HTR-8/SVneo (cell line): ENCODE measurements at places on chromosomes 6 and 20.

GRCh38 chr6:163302747-163303146 lies 111.8 kb upstream of the QKI start:
- DNase-seq, result no peak

DNA sequence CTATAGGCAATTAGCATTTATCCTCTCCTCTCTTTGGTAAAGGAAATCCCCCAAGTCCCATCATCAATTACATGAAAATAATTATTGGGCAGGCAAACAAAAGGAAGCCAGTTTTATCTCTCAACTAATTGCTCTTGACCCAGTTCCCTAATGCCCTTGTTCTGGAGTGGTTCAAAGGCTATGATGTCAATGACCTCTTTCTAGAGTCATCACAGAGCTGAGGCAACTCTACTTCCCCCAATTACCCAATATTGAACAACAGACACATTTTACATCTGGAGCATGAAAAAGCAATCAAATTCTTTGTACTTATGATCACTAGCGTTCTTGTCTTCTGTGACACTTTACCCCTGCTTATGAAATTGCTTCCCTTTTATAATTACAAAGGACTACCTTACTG lies 43.5 kb downstream of the NT5E start:
- no peak for DNase-seq

GRCh38 chr6:136326038-136326553 lies 36.5 kb upstream of the BCLAF1 start:
- no peak for DNase-seq

- DNase-seq, result peak; percentile 81
Observed at GRCh38 chr6:4351520-4352321, 216.3 kb upstream of the ECI2 start.

GRCh38 chr20:10848810-10849370 lies 175.1 kb upstream of the JAG1 start:
- peak; percentile 57 for DNase-seq

DNA sequence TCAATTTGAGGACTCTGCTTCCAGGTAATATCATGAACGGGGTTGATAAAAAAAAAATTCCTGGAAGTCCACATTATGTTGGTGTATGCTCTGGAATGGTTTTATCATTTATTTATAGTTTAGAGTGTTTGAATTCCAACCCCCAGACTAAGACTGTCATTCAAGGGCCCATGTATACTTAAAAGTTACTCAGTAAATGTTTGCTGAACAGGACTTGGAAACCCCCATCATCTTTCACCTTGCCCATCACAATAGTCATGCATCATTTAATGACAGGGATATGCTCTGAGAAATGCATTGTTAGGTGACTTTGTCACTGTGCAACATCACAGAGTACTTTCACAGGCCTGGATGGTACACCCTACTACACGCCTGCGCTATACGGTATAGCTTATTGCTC lies 104.8 kb downstream of the ATXN1 start:
- no peak for DNase-seq

DNA sequence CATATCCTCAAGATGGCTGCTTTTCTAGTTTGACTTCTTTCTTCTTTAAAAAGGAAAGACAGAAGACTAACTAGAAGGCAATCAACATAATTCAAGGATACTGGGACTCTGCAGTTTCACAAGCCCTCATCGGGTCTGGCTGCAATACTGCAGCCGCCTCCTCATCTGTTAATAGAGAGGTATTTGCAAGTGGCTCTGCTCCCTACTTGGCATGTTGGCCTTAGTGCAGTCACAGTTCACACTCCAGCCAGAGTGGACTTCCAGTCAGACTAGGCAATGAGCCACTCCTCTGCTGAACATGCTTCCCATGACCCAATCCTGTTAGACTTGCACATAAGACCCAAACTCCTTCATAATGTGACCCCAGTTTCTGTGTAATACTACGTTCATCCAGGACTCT lies 141.9 kb upstream of the ENPP5 start:
- DNase-seq, result no peak

- no peak for DNase-seq
Observed at GRCh38 chr6:84762220-84763002, 2.0 kb downstream of the TBX18 start.

GRCh38 chr20:62482146-62482809 lies 6.5 kb upstream of the GATA5 start:
- DNase-seq, result no peak

DNA sequence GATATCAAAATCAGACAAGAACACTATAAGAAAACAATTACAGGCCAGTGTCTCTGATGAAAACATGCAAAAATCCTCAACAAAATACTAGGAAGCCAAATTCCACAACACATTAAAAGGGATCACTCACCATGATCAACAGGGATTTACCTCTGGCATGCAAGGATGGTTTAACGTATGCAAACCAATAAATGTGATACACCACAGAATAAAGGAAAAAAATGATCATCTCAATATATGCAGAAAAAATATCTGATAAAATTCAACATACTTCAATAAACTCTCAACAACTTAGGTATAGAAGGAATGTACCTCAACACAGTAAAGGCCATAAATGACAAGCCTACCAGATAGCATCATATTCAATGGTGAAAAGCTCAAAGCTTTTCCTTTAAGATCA lies 66.6 kb downstream of the SHPRH start:
- no peak for DNase-seq

DNA sequence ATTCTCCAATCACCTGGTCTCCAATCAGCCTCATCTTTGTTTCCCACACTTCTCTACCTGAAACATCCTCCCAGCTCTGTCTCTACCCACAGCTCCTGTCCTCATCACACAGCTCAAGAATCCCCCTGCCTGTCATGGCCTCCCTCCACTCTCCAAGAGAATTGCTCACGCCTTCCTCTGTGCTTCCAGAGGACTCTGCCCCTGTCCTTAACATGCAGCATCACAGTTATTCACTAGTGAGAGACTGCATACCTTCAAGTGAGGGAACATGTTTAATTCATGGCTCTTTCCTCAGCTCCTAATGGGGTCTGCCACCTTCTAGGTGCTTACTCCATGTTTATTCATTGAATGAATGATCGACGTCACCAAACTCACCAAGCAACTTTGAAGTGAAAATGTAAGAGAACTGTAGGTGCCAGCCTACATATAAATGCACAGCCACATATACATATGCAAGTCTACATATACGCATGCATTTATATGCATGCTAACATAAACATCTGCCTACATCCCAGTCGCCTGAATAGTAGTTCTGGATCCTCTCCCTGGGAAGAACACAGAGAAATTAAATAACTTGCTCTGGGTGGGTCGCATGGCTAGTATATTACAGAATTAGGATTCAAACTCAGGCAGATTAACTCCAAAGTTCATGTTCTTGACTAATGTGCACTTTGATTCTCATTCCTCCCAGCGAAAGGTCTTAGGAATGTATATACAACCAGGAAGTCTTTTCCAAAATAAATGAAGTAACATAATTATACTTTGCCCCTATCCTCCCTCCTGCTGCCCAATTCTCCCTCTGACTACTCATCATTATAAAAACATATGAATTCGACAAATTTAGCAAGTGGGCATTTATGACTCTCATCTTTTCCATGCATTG lies 295.6 kb downstream of the MAFB start:
- no peak for DNase-seq

- DNase-seq, result no peak
Observed at GRCh38 chr20:38804682-38805501, 605 bp upstream of the PPP1R16B start.

DNA sequence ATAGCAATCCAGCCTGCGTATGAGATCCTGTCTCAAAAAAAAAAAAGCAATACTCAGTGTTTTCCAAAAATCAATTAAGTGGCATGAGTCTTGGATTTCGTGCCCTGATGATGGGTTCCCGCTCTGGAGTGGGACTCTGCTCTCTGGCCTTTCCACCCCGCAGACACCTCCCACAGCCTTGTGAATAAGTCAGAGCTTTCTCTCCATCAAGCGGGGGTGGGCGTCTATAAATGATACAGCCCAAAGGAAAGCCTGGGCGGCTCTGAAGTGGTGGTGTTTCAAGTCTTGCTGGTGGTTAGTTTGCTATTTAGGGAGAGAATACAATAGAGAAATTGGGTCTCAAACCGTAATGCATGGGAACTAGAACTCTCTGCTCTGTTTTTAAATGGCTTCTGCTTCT lies 52.5 kb upstream of the TAGAP start:
- no peak for DNase-seq

- DNase-seq, result no peak
Observed at GRCh38 chr6:17601386-17601703, 1.2 kb downstream of the FAM8A1 start.

- no peak for DNase-seq
Observed at GRCh38 chr20:15616626-15617025, 956.6 kb downstream of the KIF16B start.

GRCh38 chr20:24567508-24567907 lies 98.1 kb downstream of the SYNDIG1 start:
- DNase-seq, result no peak

- DNase-seq, result no peak
Observed at GRCh38 chr6:21665110-21665391, 71.5 kb downstream of the SOX4 start.

DNA sequence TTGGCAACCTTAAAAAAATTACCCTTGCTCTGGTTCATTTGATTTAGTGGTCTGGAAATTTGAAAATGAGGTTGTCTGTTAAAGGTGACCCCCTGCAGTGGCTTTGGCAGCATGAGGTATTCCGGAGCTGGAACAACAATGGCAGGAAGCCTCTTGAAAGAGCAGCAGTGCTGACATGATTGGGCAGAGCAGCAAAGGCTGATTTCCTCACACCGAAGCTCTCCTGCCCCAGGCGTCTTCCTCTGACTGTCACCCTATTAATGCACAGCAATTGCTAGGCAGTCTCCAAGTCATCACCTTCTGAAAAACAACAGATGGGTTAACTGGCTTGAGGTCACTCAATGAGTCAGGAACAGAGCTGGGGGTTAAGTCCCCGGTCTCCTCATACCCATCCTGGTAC lies 241.8 kb upstream of the MMS22L start:
- no peak for DNase-seq

DNA sequence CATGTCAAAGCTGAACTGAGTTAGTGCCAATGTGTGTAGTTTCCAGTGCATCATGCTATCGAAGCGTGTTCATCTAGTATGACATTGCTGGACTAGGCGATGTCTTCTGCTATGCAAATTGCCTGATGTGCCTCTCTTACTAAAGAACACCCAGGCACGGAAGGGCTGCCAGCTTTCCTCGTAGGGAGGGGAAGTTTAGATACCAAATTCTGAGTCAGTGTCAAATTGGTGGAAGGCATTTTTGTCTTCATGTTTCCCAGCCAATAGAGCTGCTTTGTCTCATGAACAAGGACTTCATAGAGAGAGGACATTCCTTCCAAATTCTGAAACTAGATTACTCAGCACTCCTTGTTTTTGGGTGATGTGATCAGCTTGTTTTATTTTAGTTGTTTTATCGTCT lies 320.1 kb downstream of the BTBD3 start:
- no peak for DNase-seq

GRCh38 chr6:21438986-21439352 lies 154.6 kb upstream of the SOX4 start:
- no peak for DNase-seq

GRCh38 chr6:143401636-143402370 lies 48.7 kb downstream of the ADAT2 start:
- no peak for DNase-seq

DNA sequence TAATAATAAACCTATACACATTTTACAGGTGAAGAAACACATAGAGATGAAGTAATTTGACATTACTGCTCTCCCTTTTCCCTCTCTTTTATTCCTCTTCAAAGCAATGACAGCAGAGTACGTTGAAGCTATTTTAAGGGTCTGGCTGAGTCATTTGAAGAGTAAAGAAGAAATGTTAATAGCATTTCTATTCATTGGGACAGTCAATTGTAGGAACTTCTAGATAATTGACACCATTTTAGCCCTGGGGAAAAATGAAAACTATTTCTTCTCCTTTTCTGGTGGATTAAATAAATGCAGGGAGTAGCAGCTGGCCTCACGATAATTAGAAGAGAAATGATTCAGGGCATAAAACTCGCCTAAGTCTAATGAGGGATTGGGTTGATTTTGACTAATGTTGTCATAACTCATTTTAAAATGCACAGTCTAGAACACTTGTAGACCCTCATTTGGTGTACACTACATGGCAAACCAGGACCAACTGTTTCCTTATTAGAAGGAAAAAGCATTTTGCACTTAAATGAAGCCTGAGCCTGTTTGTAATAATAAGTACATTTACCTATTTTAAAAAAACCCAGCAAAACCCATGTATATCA lies 48.1 kb downstream of the RIPOR2 start:
- DNase-seq, result no peak

GRCh38 chr6:32785781-32786533 lies 22.6 kb upstream of the HLA-DQB2 start:
- peak; percentile 60 for DNase-seq

- no peak for DNase-seq
Observed at GRCh38 chr6:136822046-136822375, 381 bp upstream of the PEX7 start.

DNA sequence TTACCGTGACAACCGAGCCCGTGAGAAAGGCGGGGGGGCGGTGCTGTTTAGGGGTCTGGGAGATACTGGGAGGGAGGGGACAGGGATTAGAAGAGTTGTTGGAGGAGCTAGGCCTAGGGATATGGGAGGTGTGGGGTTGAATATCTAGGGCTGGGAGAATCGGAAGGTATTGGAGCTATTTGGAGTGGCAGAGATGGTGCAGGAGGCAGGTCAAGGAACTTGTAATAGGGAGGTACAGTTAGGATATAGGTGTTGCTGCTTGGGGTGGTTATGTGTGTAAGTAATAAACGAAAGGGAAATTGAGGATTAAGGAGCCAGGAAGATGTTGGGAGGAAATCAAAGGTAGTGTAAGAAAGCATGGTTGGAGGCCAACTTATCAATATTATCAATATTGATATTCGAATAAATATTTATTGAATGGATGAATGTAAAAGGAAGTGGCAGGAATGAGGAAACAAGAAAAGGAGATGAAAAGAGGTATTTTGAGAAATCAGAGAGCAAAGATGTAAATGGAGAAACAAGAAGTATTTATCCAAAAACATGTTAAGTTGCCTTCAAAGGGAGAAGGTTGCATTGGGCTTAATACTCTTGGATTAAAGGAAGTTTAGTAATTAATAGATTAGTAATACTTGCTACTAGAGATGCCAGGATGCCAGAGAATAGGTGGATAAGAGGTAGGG lies 602 bp downstream of the PPP1R11 start:
- no peak for DNase-seq

- no peak for DNase-seq
Observed at GRCh38 chr6:158367816-158368215, 55.6 kb downstream of the TULP4 start.

GRCh38 chr20:10946124-10946880 lies 272.5 kb upstream of the JAG1 start:
- no peak for DNase-seq
